Femur (tissue), 1 donor: ENCODE measurements at places on chromosomes 6 and 20.

GRCh38 chr6:145562771-145563615 is 172.3 kb downstream of the EPM2A start:
- no peak for DNase-seq

DNA sequence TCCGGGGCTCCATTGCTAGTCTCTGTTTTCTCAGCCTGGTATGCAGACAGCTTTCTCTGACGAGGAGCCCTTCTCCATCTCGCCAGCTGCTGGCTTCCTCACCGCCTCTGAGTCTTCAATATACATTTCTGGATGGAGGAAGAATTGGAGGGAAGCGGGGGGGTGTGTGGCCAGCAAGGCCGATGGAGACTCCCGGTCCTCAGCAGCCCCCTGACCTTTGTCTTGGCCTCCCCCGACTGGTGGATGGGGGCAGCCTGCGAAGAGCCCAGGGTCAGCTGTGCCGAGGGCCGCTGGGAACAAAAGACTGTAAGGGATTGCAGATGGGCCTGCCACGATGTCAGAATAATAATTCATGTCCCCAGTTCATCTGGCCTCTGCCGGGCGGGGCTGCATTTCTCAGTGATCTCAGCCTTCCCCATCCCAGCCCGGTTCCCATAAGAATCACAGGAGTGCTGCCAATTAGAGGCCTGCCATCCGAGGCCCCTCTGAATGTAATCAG is 54.3 kb upstream of the STX16 start:
- peak; percentile 93 for DNase-seq

DNA sequence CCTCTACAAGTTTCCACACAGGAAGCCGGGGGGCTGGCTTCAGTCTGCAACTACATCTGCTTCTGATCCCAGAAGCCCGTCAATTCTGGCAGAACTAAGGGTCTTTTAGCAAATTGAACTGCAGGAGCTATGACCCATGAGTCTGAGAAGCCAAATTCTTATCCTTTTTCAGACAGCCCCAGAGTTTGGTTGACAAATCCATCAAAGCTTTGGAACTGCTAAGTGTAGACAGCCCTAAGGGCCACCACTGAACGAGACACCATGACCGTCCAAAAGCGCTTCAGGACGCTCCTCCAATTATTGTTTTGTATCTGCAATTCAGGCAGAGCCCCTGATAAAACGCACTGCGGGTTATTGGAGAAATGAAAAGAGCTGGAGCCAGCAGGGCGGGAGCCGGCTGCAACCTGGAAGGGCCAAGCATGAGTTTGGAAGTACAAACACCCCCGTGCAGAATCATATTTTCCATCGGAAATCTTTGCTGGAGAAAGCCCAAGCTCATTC is 67.1 kb downstream of the GNAS-AS1 start:
- DNase-seq: peak; percentile 94

GRCh38 chr6:89404512-89404911 is 7.6 kb downstream of the RRAGD start:
- DNase-seq: no peak

- DNase-seq: no peak
Observed at GRCh38 chr20:42697962-42698361, 491.7 kb downstream of the PTPRT start.

DNA sequence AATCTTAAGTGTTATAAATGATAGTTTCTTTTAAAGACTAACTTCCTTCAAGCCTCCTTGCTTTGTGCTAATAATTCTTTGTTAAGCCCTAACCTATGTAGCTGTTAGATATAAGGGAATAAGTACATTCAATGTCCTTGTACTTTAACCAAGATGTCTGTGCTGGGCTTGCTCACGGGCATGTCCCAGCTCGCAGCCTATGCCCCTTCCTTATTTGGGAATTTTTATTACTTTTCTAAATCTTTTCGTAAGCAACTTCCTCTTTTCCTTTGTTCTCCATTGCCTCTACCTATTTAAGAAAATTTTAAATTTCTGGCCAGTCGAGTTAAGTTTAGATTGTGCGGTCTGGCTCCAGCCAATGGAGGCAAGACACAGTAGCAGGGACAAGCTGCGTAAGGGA is 26.0 kb upstream of the CDK19 start:
- DNase-seq: no peak

- DNase-seq: peak; percentile 46
Observed at GRCh38 chr6:25017932-25018567, 82.3 kb upstream of the RIPOR2 start.

GRCh38 chr20:23195636-23196035 is 109.5 kb upstream of the CD93 start:
- no peak for DNase-seq

- no peak for DNase-seq
Observed at GRCh38 chr6:90537723-90538258, 49.1 kb downstream of the MAP3K7 start.
